ENCODE measurements at places on chromosomes 16 and 17. TPM values are rescaled to one million over a fixed set of nuclear protein-coding genes. Genes with fewer than 3 reads are reported as not detected.

Gene GUCY2D
- polyA plus RNA-seq: not detected

Gene CA7
- polyA plus RNA-seq: not detected

DNA sequence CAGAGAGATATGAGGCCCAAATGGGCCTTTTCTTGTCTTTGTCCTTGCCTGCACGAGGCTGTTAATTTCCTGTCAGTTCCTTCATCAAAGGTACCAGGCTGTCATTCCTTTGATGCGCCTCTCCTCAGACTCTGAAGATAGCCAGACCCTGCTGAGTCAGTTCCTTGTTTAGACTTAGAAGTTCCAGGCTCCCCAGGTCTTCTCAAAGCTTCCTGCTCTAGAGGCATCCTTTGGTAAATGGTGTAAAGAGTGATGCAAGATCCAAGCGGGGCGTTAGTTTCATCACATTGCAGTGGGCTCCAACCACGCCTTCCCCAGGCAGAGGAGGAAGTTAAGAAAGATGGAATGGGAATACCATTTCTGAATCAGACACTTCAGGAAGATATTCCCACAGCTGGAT is 4.0 kb upstream of the CDH11 start:
- no peak for DNase-seq

GRCh38 chr17:80805032-80805751 is 186.4 kb upstream of the CHMP6 start:
- DNase-seq: no peak

DNA sequence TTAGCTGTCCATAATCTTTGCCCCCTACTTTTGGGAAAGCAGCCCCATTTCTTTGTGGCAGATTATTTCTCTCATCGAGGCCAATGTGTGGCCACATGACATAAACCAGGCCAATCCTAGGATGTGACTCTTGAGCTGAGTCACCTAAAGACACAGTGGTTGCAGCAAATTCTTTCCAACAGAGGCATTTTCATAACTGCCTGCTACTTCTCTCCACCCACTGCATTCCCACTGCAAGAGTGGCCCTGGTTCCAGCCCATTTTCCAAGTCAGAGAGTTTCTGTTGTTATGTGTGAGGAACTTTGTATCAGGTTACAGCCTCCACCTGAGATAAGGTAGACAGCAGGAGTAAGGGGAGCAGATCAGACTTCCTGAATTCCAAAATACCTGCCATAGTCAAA is 195.2 kb downstream of the RGS9 start:
- DNase-seq: no peak

GRCh38 chr17:49193513-49194296 is 16.7 kb downstream of the GNGT2 start:
- peak; percentile 79 for DNase-seq

Gene CD7
- polyA plus RNA-seq: 24.5 TPM
